ENCODE measurements at places on chromosomes 12 and 14.

DNA sequence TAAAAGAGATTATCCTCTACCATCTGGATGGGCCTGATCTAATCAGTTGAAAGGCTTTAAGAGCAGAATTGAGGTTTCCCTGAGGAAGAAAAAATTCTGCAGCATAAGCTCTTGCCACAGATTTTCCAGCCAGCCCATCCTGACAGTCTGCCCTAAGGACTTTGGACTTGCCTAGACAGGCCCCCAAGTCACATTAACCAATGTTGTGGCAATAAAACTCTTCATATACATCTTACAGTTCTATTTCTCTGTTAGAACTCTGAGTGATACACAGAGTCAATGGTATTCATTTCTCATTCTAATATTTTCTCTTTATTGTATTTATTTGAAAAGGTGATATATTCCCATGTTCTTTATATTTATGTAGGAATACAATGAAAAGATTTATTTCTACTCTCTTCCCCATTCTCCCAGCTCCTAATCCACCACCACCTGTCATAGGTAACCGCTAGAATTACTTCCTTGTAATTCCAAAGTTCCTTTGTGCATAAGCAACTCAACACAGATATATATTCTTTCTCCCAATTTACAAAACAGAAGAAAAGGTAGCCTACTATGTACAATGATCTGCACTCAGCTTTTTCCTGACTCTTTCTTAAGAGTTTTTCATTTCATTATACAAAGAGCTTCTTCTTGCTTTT is 182.1 kb downstream of the CAPZA3 start:
- no peak for DNase-seq

GRCh38 chr12:3715999-3716398 is 36.9 kb downstream of the CRACR2A start:
- no peak for DNase-seq

GRCh38 chr12:113971392-113971791 is 5.3 kb upstream of the RBM19 start:
- DNase-seq = no peak

DNA sequence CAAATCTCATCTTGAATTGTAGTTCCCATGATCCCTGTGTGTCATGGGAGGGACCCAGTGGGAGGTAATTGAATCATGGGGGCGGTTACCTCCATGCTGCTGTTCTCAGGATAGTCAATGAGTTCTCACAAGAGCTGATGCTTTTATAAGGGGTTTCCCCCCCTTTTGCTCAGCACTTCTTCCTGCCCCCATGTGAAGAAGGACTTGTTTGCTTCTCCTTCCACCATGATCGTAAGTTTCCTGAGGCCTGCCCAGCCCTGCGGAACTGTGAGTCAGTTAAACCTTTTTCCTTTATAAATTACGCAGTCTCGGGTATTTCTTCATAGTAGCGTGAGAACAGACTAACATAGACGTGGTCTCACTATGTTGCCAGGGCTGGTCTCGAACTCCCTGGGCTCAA is 56.1 kb upstream of the EIF5 start:
- DNase-seq = no peak

- no peak for DNase-seq
These were observed 30.5 kb downstream of the MBIP start for GRCh38 chr14:36289954-36290353.

DNA sequence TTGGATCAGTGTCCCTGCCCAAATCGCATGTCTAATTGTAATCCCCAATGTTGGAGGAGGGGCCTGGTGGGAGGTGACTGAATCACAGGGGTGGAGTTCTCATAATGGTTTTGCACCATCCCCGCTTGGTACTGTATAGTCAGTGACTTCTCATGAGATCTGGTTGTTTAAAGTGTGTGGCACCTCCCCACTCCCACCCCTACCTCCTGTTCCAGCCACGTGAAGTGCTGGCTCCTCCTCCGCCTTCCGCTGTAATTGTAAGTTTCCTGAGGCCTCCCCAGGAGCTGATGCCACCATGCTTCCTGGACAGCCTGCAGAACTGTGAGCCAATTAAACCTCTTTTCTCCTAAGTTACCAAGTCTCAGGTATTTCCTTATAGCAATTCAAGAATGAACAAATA is 67.2 kb downstream of the FERMT2 start:
- no peak for DNase-seq

DNA sequence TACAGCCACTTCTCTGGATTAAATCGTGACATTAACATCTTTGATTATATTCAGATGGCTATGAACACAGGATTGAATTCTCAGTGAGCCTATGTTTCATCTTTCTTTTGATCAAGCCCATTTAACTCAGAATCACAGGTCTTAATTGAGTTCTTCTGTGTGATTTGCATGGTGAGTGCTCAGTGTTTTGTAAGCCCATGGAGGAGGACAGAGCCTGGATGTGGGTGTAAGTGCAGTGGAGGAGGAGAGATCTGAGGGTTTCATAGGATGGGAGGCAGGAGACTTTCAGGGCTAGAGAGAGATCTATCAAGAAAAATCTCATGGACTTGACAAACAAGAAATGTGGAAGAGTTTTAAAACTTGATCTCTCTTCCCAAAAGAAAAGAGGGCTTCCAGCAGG is 5.3 kb upstream of the TESPA1 start:
- DNase-seq = no peak

- no peak for DNase-seq
These were observed 178.1 kb downstream of the ACSS3 start for GRCh38 chr12:81255947-81256346.

DNA sequence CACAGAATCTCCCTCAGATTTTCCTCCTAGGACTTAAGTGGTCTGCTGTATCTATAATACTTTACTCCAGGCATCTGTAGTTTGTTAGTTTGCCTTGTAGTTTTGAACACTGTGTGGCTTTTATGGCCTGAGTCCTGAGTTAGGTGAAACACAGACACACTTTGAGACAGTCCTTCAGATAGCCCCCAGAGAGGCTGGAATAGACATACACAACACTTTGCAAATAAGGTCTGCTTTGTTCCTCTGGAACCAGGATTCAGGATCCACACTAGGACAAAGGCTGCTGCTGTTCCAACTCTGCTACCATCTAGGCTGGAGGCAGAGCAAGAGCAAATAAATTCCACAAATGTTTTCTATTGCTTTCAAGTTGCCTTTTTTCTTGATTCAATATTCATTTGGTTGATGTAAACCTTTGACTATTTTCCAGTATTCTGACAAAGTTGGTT is 41.4 kb upstream of the INSM2 start:
- DNase-seq = no peak

DNA sequence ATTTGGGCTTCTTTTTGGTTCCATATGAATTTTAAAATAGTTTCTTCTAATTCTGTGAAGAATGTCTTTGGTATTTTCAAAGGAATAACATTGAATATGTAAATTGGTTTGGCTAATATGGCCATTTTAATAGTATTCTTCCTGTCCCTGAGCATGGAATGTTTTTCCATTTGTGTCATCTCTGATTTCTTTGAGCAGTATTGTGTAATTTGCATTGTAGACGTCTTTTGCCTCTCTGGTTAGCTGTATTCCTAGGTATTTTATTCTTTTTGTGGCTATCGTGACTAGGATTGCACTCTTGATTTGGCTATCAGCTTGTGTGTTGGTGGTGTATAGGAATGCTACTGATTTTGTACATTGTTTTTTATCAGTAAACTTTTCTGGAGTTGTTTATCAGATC is 601.9 kb downstream of the SNAPC1 start:
- no peak for DNase-seq

DNA sequence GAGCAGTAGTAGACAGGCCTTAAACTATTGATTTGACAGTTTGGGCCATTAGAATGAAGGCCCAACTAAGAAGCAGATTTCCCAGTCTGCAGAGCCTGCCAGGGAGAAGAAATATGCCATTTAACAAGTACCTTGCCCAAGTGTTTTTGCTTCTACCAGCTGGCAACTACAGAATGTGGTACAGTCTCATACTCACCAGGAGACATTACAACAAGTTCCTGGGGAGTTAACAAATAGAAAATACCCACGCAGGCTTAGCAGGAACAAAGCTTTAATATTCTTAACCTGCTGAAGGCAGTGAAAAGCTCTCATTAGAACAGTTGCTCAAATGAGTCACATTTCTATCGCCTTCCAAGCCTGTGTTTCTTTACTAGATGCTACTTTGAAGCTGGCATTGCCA is 241.0 kb downstream of the TMEM117 start:
- no peak for DNase-seq

GRCh38 chr12:67449591-67450052 is 180.5 kb downstream of the CAND1 start:
- no peak for DNase-seq

- DNase-seq = peak; percentile 43
These were observed 91.6 kb downstream of the LRRC74A start for GRCh38 chr14:76917745-76918255.

- no peak for DNase-seq
These were observed 28.6 kb downstream of the FIGNL2 start for GRCh38 chr12:51819736-51820525.

- no peak for DNase-seq
These were observed 3.3 kb upstream of the ANKRD9 start for GRCh38 chr14:102512793-102513300.

- no peak for DNase-seq
These were observed 14.1 kb upstream of the AMN1 start for GRCh38 chr12:31742891-31743290.

GRCh38 chr12:107395817-107396216 is 289.8 kb upstream of the PWP1 start:
- DNase-seq = no peak

DNA sequence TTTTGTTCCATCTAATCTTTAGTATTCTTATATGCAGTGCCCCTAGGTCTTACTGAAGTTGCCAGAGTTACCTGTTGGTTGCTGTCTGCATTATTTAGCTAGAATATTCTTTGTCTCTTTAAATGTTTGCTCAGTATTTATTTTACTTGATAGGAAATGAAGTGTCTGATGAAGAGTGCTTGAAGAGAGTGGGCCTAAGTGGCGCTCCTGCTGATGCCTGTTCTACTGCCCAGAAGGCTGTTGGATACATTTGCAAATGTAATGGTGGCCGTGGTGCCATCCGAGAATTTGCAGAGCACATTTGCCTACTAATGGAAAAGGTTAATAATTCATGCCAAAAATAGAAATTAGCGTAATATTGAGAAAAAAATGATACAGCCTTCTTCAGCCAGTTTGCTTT is 18.9 kb downstream of the CMAS start:
- DNase-seq = no peak

DNA sequence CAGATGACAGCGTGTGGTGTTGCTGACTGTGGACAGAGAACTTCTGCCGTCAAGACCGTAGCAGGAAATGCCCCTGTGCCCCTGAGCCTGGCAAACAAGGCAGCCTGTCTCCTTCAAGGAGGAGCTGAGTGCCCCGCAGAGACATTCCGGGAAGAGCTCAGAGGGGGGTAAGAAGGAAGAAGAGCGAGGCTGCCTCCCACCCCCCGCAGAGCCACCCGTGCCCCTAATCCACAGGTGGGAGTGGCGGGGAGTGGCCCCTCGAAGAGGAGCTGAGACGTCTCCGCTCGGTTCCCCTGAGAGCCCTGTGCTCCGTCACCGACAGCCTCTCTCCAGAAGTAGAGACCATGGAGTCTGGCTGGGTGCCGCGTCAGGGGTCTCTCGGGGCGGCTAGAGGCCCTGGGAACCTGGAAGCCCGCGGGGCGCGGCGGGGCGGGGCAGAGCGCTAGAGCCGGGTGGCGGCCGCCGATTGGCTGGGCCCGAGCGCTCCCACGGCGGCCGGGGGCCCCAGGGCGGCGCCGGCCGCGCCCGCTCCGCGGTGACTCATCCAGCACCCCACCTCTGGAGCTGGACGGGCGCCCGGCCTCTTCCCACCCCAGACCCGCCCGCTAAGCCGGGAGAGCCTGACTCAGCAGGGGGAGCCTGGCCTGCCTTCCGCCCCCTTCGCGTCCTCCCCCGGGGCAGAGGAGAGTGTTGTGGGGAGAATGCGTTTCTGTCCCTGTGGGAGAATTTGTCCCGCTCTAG is 25.2 kb upstream of the KRT78 start:
- peak; percentile 14 for DNase-seq

DNA sequence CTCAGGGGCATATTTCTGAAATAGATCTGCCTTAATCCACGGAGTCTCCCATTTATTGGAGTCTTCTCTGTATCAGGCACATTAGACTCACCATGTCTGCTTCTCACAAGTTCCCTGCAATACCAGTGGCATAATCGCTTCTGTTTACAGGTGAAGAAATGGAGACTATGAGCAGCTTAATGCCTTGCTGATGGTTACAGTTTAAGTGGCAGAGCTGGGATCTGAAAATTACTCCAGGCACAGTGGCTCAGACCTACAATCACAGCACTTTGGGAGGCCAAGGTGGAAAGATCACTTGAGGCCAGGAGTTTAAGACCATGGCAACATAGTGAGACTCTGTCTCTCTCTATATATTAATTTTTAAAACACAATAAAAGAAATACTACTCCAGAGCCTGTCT is 7.3 kb upstream of the RIC8B start:
- no peak for DNase-seq

- DNase-seq = no peak
These were observed 232.4 kb downstream of the RGS6 start for GRCh38 chr14:72164420-72165228.

DNA sequence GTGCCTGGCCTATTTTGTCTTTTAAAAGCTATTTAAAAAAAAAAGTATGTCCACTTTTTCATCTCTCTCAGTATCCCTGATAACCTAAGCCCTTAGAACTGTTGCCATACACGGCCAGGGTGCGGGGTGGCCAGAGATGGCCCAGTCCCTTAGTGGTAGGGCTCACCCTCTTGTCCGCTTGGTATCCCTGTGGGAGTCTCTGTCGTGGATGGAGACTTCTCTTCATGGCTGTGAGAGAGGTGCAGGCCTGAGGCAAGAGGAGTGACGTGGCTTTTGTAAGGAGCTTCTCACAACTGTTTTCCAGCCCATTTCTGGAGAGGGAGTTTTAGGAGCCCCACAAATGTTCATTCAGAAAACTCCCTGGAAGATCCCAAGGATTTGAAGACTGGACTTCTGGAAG is 26.8 kb downstream of the XRCC3 start:
- DNase-seq = no peak

GRCh38 chr14:24060984-24061913 is 9.4 kb downstream of the CARMIL3 start:
- DNase-seq = no peak

DNA sequence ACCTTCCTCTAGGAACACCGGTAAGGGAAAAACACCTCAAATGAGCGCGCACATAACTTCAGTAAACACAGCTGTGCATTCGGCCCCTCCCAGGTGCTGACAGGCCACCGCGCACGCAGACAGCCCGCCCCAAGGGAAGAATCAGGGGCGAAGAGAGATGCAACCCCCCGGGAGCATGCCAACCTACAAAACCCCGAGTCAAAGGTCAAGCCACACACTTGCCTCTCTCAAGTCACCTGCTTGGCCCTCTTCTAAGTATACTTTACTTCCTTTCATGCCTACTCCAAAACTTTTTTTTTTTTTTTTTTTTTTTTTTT is 2.3 kb upstream of the CYP46A1 start:
- no peak for DNase-seq

- DNase-seq = no peak
These were observed 195.5 kb downstream of the PHETA1 start for GRCh38 chr12:111173391-111173790.

DNA sequence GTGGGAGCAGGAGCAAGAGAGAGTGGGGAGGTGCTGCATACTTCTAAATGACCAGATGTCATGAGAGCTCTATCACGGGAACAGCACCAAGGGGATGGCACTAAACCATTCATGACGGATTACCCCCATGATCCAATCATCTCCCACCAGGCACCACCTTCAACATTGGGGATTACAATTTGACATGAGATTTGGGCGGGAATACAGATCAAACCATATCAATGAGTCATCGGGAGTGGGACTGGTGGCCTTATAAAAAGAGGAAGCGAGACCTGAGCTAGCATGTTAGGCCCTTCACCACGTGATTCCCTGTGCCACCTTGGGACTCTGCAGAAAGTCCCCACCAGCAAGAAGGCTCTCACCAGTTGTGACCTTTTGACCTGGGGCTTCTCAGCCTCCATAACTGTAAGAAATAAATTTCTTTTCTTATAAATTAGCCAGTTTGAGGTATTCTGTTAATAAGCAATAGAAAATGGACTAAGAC is 28.7 kb downstream of the COX8C start:
- DNase-seq = no peak

Measured in NCI-H1436 treated with DMSO at 0.1 percent for 48 hours (cell line).